ENCODE measurements at places on chromosomes 12 and 14.

GRCh38 chr12:690466-690865 lies 27.2 kb upstream of the NINJ2 start:
- H3K36me3 ChIP-seq, result no peaks in the 10 kb centered on the region
- no peak for DNase-seq
- H3K27ac ChIP-seq, result no peak overlapping the region
- H3K4me1 ChIP-seq, result peaks cover 30% of the 10 kb centered on the region

GRCh38 chr14:70000601-70001000 lies 121.4 kb downstream of the SMOC1 start:
- no peak overlapping the region for H3K27ac ChIP-seq
- H3K27me3 ChIP-seq, result no peaks in the 10 kb centered on the region
- H3K4me1 ChIP-seq, result no peaks in the 10 kb centered on the region
- no peak for DNase-seq
- no peaks in the 10 kb centered on the region for H3K36me3 ChIP-seq
- no peak overlapping the region for H3K4me3 ChIP-seq

DNA sequence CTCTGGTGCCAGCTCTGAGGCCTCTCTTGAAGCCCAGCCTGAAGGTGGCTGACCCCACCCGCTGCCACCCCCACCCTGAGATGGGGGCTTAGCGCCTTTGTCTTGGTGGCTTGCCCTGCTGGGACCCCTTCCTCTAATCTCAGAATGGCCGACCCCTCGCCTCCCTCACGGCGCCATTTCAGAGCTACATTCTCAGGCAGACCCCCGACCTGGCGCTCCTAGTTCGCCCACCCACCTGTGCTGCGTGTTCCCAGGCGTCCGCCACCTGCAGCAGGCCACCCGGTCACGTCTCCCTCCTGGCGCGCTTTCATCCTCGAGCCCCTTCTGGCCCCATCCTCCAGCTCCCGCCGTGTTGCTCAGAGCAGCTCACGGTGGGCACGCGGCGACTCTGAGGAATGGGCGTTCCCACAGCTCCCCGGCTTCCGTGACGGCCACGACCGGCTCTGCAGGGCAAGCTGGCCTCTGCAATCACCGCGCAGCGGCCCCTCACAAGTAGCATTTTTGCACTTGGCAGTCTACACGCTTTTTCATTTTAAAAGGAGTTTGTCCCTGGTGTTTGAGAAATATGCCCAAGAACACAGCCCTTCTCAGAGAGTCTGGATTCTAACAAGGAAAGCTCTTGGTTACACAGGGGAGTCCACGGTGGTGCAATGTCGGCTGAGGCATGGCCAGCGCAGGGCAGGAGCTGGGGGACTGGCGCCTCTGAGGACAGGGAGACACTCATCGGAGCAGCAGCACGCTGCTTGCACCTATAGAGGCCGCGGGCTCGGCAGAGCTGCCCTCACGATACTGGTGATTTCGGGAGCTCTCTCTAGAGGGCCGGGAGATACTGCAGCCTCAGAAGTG lies 105.7 kb upstream of the C14orf180 start:
- no peak for DNase-seq
- H3K36me3 ChIP-seq, result no peaks in the 10 kb centered on the region
- H3K4me3 ChIP-seq, result no peak overlapping the region
- H3K4me1 ChIP-seq, result no peaks in the 10 kb centered on the region
- H3K27me3 ChIP-seq, result no peaks in the 10 kb centered on the region

- no peaks in the 10 kb centered on the region for H3K27me3 ChIP-seq
- H3K4me3 ChIP-seq, result no peak overlapping the region
- H3K27ac ChIP-seq, result no peak overlapping the region
- H3K4me1 ChIP-seq, result no peaks in the 10 kb centered on the region
- no peaks in the 10 kb centered on the region for H3K36me3 ChIP-seq
These were observed 56.3 kb upstream of the SLC8A3 start for GRCh38 chr14:70245026-70245425.

- H3K4me3 ChIP-seq, result no peak overlapping the region
- DNase-seq, result peak; percentile 63
- no peaks in the 10 kb centered on the region for H3K27me3 ChIP-seq
- H3K27ac ChIP-seq, result peak overlapping the region; percentile 90
- H3K36me3 ChIP-seq, result no peaks in the 10 kb centered on the region
- peaks cover 47% of the 10 kb centered on the region for H3K4me1 ChIP-seq
These were observed 8.4 kb upstream of the INF2 start for GRCh38 chr14:104680806-104681688.

DNA sequence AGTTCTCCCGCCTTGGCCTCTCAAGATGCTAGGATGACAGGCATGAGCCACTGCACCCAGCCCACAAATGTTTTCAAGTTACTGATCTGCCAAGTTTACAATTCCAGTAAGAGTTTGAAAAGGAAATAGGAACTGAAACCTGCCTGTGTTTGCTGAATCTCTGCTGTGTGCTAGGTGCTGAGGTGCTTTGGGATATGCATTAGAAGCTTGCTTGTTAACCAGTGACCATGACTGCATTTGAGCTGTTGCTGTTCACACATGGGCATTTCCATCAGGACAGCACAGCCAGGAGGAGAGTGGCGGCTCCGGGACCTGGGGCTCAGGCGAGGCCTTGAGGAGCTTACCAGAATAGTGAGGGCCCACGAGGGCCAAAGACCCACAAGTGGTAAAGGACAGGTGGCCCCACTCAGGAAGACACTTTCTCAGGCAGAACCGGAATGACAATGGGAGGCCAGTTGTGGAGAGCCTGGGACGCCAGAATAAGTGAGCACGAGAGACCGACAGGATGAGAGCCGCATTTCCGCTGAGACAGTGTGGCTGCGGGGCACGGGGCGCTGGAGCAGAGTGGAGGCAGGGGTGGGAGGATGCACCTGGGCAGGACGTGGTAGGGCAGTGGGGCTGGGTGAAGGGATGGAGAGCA lies 54.5 kb upstream of the MMP17 start:
- no peaks in the 10 kb centered on the region for H3K27me3 ChIP-seq
- H3K27ac ChIP-seq, result peak overlapping the region; percentile 14
- no peaks in the 10 kb centered on the region for H3K4me1 ChIP-seq
- no peak overlapping the region for H3K4me3 ChIP-seq
- peaks cover 98% of the 10 kb centered on the region for H3K36me3 ChIP-seq

DNA sequence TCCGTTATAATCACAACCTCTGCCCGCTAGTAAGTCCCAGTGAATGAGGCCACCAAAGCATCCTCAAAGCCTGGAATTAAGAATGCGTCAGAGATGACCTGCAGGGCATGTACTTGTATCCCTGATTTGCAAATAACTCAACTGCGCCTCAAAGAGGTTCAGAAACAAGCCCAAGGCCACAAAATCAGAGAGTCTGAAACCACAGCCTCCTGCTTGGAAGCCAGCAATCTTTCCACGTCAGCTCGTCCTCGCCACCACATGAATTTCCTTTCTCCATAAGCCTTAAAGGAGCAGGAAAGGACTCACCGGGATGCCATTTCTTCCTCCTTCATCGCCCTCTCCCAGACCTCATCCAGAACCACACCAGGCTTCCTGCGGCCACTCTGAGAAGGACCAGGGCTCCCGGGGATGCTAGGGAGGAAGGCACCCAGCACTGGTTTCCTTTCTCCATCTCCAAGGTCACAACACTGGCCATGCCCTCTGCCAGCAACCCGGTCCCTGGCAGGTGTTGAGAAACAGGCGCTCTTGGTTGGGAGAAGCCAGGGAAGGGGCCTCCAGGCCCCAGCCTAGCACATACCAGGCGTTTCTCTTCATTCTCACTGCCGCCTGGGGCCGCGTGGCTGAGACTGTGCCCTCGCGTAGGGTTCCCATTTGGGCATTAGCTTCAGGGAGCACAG lies 191.2 kb upstream of the DIO3 start:
- no peaks in the 10 kb centered on the region for H3K27me3 ChIP-seq
- H3K4me3 ChIP-seq, result no peak overlapping the region
- no peak overlapping the region for H3K27ac ChIP-seq
- no peak for DNase-seq
- H3K36me3 ChIP-seq, result no peaks in the 10 kb centered on the region

DNA sequence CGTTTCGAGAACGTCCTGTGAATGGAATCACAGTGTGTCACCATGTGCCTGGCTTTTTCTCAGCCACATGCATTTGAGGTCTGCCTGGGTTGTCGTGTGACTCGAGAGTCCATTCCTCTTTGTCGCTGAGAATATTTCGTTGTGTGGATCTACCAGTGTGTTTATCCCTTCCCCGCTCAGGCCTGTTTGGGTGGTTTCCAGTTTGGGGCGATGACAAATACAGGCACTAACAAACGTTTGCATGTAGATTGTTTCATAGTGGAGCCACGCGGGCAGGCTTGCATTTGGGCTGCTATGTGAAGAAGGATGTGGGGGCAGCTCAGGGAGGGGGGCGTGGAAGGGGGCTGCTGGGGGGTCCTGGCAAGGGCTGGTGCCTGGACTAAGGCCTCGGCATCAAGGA lies 14.1 kb downstream of the RIN3 start:
- H3K27me3 ChIP-seq, result no peaks in the 10 kb centered on the region
- no peak overlapping the region for H3K27ac ChIP-seq
- H3K4me3 ChIP-seq, result no peak overlapping the region
- peaks cover 37% of the 10 kb centered on the region for H3K4me1 ChIP-seq
- no peak for DNase-seq

DNA sequence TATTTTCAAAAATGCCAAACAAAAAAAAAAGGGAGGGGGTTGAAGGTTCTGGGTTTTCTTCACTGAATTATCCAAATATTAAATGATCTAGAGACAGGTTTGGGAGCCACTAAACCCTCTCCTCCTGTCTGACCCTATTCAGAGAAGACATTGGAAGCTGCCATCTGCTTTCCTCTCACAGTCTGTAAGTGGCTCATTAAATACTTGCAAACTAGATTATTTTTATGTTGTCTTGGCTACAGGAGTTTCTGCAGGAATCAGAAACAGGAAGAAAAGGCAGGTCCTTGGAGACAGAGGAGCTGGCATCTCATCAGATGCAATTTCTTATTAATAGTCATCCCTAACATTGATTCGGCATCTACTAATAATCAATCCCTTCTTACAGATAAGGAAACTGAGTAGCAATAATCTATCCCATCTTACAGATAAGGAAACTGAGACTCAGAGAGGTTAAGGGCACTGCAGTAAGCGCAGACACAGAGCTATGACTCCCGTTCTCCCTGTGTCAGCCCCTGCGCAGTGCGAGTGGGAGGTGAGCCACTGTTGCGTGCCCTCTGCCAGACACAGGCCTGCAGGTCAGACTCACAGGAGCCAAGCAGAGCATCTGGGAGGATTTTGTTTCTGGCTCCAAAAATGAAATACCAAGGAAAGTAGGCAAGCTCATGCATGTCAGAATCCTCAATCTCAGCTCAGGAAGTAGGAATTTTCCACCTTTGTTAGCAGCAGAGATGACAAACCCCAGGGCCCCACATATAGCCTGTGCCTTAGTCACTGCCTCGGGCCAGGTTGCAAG lies 11.0 kb downstream of the BDKRB2 start:
- no peaks in the 10 kb centered on the region for H3K36me3 ChIP-seq
- no peaks in the 10 kb centered on the region for H3K27me3 ChIP-seq
- DNase-seq, result no peak
- no peaks in the 10 kb centered on the region for H3K4me1 ChIP-seq
- H3K27ac ChIP-seq, result no peak overlapping the region

GRCh38 chr12:57736741-57737466 lies 1.6 kb downstream of the AGAP2 start:
- no peak overlapping the region for H3K4me3 ChIP-seq
- H3K27ac ChIP-seq, result no peak overlapping the region
- H3K4me1 ChIP-seq, result peaks cover 18% of the 10 kb centered on the region
- DNase-seq, result no peak
- no peaks in the 10 kb centered on the region for H3K27me3 ChIP-seq

DNA sequence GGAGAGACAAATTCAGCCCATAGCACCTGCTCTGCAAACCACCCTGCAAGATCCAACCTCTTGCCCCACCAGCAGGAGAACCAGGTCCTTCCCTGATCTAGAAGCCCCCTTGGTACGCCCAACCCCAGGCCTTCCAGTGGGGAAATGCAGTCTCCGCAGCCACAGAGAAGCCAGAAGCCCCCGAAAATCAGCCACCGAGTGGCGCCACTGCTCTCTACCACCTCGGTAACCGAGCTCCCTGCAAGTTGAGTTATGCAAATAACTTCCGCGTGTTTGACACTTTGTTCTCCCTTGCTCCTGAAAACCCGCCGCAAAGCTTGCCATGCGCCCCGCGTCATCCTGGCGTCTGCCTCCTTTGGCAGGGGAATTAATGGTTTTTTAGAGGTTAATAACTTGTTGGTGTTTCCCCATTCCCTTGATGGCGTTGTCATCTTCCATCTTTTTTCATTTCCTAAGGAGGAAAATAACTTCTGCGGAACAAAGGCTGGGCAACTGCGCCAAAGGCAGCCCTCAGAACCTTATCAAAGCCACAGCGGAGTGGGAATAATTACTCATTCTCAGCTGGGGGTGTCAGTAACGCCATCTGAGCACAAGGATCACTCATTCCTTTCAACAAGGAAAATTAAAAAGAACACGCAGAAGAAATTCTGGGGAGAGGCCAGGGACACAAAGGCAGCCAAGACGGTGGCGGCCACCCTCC lies 60.4 kb downstream of the FZD10 start:
- no peak overlapping the region for H3K4me3 ChIP-seq
- DNase-seq, result no peak
- H3K27ac ChIP-seq, result no peak overlapping the region
- H3K4me1 ChIP-seq, result no peaks in the 10 kb centered on the region
- no peaks in the 10 kb centered on the region for H3K27me3 ChIP-seq

DNA sequence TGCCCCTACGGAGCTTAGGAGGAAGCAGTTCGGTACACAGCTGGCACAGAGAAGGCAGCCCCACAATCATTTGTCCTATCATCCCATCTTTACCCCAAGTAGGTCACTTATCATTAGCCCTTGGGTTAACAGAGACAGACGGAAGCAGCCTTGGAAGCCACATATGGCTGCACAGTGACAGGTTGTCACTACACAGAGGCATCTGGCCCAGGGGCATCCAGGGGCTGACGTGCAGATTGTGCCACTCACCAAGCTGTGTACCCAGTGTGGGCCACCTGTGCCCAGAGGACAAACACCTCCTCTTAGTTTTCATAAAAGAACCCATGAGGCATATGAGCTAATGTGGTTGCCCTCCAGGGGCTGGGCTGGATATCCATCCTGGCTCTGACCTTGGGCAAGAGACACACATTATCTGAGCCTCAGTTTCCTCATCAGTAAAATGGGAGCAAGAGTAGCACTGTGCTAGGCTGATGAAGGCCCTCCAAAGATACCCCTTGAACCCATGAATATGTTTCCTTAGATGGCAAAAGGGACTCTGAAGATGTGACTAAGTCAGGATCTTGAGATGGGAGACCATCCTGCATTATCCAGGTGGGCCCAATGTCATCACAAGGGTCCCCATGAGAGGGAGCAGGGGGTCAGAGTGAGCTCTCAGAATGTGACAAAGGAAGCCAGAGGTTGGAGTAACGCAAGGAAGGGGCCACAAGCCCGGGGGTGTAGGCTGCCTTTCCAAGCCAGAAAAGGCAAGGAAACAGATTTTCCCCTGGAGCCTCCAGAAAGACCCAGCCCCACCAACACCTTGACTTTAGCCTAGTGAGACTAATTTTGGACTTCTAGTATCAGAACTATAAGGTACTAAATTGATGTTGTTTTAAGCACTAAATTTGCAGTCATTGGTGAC lies 64.6 kb downstream of the C14orf132 start:
- DNase-seq, result no peak
- H3K27ac ChIP-seq, result no peak overlapping the region
- no peaks in the 10 kb centered on the region for H3K36me3 ChIP-seq
- H3K4me3 ChIP-seq, result no peak overlapping the region
- no peaks in the 10 kb centered on the region for H3K27me3 ChIP-seq
